Heart left ventricle (tissue), 16 donors: ENCODE measurements at places on chromosomes 13 and 19.

- DNase-seq: no peak
These were observed 146.8 kb downstream of the STK24 start for GRCh38 chr13:98429977-98430736.

DNA sequence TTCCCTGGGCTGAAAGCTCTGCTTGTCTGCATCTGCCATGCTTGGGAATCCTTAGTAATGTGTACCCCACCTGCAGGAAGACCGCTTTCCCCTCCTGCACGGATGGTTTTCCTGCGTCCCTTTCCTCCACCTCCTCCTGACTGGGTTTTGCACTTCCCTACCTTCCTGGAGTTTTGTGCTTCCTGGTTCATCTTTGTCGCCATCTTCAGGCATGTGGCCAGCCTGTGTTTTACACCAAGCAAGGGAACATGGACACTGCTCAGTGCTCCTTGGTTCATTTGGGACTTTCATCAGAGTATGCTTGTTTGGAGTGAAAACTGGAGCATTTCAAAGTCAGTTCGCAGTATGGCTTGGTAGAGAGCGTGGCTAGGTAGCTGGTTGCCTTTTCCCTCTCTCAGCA is 30.7 kb downstream of the ERICH6B start:
- no peak for DNase-seq

- peak; percentile 54 for DNase-seq
These were observed 9.4 kb downstream of the C19orf81 start for GRCh38 chr19:50658441-50659317.

GRCh38 chr13:107222597-107222996 is 654.7 kb upstream of the ARGLU1 start:
- DNase-seq: no peak

DNA sequence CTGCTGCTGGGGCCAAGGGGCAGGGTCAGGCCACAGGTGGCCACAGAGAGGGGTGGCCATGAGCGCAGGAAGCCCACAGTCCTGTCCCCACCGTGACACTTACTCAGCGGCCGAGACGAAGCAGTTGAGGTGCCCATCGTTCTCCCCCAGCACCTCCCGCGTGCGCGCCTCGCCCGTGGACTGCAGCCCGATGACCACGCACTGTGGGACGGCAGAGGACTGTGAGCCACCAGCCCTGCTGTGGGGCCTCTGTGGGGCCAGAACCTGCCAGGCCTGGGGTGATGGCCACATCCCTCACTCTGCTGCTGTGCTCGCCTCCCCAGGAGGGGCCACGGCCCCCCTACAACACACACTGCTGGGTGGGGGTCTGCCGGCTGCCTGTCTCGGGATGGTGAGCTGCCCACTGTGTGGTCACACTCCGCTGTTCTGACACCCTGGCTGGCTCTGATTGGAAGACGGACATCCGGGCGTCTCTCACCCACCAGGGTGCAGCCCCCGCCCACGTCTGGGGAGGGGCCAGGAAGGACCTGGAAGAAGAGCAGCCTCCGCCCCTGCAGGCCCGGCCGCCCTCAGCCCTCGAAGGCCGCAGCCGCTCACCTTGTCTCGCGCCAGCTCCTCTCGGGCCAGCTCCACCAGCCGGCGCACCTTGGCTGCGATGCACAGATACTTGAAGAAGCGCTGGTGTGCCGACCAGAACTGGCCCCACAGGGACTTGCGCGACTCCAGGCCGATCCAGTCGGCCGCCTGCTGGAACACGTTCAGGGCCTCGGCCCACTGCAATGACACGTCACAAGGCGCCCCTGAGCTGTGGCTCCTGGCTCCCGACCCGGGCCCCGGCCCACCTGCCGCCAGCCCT is 13.2 kb downstream of the GPX4 start:
- DNase-seq: no peak

GRCh38 chr19:4829001-4829712 is 2.4 kb downstream of the TICAM1 start:
- DNase-seq: no peak

GRCh38 chr13:43074824-43075510 is 51.6 kb downstream of the DNAJC15 start:
- no peak for DNase-seq
